ENCODE measurements at places on chromosomes 7 and 10.

DNA sequence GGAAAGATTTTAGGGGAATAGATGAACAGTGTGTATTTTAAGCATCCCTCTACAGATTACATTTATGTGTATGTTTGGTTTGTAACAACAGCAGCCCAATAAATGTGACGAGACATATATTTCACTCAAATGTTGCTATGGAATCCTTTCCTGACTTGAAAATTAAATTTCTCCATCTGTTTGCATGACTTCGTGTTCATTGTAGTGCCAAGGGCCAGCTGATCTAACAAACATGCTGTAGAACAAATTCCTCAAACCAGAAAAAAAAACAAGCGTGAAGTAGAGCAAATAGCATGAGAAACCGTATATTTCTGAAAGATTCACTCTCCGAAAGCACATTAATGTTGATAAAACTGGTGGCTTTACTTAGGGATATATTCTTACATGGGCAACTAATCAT, 87.8 kb downstream of the NRCAM start:
- no peak for DNase-seq

GRCh38 chr10:63210611-63211196, 77.6 kb downstream of the NRBF2 start:
- no peak for DNase-seq

DNA sequence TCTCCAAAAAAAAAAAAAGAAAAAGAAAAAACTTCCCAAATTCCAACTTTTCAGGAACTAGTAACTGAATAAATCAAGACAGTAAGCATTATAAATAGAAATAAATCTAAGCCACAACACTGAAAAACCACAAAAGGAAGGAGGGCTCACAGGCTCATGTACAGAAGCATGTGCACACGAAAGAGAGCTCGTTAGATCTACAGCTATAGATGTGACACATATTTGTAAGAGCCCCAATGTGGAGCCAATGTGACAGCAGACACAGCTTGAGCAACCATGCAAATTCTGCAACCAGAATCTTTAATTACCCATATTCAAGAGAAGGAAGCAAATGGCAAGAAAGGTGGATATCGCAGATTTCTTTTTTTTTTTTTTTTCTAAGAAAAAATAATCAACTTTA, 94.7 kb downstream of the SORBS1 start:
- no peak for DNase-seq

- DNase-seq, result no peak
Measured at GRCh38 chr10:62250594-62251198, 17.9 kb downstream of the RTKN2 start.

DNA sequence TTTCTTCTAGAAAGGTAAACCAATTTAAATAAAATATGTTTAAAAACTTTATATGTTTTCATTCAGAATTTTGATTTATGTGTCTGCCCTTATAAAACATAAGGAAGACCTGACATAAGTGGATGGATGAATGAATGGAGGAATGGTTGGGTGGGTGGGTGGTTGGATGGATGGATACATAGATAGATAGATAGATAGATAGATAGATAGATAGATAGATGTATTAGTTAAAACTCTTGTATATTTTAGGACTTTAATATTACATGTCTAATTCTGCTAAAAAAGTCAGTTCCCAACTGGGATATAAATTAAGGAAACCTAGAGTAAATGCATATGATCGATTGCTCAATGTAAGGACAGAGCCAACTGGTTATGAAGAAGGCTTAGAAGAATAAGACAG, 156.3 kb upstream of the WNT16 start:
- no peak for DNase-seq

GRCh38 chr7:10888861-10889260, 84.8 kb upstream of the PHF14 start:
- no peak for DNase-seq

DNA sequence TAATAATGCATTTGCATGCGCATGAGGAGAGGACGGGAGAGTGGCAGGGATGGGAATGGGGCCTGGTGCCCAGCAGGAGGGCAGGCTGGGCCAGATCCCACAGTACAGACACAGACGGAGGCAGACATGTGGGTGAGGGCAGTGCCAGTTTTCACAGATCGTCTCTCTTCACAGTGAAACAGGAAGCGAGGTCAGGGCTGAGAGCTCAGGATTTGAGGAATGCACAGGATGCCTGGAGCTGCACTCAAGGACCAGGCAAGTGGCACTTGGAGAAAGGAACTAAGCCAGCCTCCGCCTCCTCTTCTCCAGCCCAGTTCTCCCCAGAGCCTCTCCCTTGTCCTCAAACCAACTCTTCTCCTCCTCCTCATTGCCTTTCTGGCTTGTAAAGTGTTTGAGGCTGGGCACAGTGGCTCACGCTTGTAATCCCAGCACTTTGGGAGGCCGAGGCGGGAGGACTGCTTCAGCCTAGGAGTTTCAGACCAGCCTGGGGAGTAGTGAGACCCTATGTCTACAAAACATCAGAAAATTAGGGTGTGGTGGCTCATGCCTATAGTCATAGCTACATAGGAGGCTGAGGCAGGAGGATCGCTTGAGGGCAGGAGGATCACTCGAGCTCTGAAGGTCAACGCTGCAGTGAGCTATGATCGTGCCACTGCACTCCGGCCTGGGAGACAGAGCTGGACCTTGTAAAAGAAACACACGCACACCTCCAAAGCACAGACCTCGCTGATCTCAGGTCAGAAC, 115.2 kb downstream of the HIP1 start:
- no peak for DNase-seq

GRCh38 chr7:131106681-131107336, 220.9 kb upstream of the MKLN1 start:
- DNase-seq, result peak; percentile 66

GRCh38 chr10:74927701-74928100, 101.3 kb downstream of the KAT6B start:
- no peak for DNase-seq

DNA sequence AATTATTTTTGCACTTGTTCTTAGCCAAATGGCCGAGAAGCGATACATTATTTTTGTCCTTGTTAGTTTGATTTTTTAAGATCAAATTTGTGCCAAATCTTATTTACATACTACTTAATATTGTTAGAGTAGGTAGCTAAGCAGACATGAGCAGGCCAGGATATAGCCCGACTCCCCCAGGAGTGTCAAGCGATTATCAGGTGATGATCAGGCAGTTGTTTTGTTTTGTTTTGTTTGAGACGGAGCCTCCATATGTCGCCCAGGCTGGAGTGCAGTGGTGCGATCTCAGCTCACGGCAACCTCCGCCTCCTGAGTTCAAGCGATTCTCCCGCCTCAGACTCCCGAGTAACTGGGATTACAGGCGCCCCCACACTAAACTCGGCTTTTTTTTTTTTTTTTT, 71.1 kb downstream of the LYZL2 start:
- no peak for DNase-seq

DNA sequence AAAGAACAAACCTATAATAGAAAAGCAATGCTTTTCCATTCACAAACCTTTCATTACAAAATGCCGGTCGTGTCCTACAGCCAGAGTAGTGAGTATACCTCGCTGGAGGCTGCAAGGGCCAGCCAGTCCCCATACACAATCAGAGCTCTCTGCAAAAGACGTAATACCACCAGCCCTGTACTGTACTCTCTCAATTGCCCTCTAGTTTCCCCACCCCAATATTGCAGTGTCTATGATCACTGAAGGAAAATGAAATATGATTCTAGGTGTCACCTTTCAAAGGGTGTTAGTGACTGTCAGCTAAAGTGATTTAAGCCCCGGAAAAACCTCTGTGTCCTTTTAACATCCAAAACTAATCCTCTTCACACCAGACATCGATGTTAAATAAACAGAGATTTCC, 24.8 kb downstream of the PLXNA4 start:
- no peak for DNase-seq

DNA sequence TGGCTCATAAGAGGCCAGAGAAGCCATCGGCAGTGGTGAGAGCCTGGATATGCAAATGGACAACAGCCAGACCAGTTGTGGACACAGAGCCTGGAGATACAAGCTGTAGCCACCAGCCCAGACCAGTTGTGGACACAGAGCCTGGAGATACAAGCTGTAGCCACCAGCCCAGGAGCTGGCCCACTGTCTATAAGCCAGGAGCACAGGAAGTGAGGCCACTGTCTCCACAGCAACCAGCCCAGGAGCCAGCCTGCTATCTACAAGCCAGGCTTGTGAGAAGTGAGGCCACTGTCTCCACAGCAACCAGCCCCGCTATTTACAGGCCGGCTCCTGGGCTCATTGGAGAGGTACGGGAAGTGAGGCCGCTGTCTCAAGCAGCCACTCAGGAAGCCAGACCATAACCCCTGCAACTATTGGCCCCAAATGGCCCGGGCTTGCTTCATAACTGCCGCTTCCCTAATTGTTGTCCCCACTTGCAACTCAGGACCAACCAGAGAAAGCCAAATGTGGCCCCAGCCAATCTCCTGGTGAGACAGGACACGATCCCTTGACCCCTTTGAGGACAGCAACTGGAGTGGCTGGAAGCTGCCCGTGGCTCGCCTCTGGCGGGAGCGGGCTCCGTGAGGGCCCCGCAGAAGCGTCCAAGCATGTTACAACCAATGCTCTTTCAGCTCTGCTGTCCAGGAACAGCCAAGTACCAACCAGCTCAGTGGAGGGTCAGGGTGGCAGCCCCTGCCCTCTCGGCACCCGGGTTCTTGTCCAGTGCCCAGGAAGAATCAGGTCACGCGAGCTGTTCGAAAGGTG, 44.1 kb upstream of the CNPY1 start:
- DNase-seq, result no peak

GRCh38 chr7:44279286-44279685, 46.1 kb downstream of the CAMK2B start:
- peak; percentile 8 for DNase-seq

- no peak for DNase-seq
Measured at GRCh38 chr10:42911359-42911758, 128.8 kb downstream of the BMS1 start.

DNA sequence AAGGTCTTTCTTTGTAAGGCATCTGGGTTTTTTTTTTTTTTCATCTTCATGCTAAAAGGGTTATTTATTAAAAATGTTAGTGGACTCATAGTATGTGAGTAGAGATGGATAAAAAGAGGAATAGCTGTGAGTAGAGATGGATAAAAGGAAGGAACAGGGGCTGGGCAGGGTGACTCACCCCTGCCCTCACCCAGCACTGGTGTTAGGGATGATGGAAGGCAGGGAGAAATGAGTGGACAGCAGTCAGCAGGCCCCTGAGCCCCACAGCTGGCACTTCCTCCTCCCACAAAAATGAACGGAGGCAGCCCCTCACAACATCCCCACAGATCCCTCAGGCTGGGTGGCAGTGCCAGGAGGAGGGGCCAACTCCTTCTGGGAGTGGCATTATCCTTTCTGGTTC, 39.3 kb downstream of the ANTXRL start:
- no peak for DNase-seq
